ENCODE measurements at places on chromosomes 3 and 15.

DNA sequence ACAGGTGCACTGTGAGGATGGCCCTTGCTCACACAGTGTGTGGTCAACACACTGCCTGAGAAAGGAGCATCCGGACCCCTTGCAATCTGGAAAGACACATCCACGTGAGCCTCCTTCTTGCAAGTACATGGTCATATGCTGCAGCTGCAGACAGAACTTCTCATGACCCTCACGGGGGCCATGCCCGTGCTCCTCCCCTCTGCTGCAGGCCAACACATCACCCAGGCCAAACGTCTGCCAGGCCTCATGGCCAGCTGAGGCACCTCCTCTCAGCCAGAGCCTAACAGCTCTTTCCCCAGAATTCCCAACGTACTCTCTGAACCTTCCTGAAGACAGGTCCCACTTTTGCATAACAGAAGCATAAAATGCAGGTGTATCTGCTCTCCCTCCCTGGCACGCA, 25.3 kb downstream of the SLC41A3 start:
- no peak for DNase-seq

GRCh38 chr15:90609242-90610180, 79.8 kb downstream of the CRTC3 start:
- DNase-seq = no peak

DNA sequence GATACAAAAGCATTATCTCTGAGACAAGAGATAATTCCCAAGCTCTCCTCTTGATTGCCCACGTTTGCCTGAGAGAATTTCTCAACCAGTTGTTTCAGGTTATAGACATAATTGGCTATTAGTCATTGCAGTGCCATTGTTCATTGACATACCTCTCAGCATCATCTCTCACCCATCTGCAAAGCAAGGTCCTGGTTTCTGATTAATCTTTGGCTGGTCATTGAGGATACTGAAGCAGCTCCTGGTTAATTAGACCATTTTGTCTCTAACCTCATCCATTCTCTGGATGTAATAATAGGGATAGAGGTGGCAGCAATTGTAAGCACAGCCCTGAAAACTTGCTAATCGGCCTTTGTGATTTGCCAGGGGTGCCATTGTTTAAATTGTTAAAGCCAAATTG, 104.2 kb downstream of the CNTN6 start:
- DNase-seq = no peak

DNA sequence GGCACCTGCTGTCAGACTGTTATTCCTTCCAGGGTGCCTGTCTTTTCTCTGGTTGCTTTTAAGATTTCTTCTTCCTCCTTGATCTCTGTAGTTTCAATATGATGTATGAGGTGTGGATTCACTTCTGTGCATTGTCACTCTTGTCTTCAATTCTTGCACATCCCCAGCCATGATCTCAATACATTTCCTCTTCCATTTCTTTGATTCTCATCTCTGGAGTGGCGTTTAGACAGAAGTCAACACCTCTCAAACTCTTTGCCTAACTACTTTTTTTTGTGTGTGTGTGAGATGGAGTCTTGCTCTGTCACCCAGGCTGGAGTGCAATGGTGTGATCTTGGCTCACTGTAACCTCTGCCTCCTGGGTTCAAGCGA, 224.4 kb upstream of the LYSMD4 start:
- DNase-seq = no peak

DNA sequence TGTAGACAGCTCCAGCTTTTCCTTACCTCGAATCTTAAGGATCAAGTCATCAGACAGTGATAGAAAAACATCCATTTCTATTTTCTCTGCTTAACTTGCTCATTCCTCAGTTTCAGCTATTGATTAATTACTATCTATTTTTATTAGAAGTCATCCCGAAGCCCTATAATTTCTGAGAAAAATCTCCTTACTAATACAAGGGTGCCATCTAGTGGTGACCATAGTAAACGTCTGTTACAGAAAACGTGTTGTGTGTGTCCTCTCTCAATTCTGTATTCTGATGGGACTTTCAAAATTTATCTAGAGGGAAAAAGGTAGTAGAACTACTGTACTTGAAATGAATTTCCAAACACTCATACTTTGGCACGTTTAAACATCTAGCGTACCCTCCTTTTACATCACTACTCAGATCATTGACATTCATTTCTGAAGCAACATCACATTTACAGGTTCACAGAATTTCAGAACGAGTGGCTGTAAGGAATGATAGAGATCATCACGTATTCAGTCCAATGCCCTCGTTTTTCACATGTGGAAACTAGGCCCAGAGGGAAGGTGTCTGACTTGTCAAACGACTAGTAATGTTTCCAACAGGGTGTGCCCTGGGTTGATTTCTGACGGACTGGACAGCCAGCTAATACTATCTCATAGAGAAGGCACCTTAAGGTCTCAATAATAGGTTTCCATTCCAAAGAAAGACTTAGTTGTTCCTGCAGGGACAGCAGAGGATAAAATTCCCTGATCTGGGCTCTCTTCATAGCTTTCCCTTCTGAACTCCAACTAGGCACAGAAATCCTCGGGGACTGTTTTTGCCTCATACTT, 25.6 kb downstream of the HACD2 start:
- DNase-seq = peak; percentile 14

GRCh38 chr15:67812241-67812644, 13.1 kb upstream of the SKOR1 start:
- DNase-seq = no peak

DNA sequence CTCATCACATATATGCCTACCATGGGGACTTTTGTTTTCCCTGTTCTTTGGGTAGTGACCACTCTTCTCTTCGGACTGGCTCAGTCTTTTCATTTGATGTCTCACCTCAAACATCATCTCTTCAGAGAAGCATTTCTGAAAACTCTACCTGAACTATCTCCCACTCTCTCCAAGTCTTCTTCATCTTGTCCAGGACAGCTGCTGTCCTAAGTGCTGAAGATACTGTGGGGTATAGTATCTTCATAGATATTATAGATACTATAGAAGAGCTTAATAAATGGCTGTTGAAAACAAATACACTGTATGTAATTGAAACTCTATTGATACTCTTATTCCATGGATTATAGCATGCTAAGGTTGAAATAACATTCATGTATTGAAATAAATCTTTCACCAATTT, 672.3 kb downstream of the CADM2 start:
- DNase-seq = no peak

DNA sequence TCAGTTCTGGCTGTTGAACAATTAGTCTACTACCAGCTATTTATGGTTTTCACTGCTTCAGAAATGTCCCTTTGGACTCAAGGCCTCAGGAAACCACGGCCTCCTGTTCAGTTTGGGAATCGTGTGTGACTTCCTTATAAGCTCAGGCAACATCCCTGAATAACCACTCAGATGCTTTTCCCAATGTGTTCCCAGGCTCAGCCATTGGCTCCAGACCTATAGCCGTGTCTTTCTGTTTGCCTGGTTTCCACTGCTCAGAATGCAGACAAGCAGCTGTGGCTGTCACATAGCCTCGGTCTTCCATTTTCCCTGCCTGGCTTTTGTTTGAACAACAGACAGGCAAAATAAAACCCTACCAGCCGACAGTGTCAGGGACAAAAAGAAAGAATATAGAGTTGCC, 63.2 kb upstream of the ATP2B2 start:
- DNase-seq = no peak

DNA sequence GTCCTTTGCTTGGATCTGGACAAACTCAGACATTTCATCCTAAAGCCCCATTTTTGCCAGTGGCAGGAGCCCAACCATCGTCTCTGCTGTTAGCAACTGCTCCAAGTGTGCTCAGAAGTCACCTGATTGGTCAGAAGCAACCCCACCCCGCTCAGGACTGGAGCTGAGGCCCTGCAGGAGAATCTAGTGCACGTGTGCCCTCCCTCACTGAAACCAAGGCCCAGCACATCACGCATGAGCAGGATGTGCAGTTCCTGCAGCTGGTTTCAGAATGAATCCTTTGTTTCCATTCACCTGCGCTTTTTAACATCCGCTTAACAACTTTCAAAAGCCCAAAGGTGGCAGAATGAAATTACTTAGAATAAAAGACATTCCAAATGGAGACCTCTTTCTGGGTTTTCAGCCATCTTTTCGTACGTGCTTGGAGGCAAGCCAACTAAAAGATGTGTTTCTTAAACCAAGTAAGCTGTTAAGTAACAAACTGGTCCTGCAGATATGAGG, 81.2 kb downstream of the SRGAP3 start:
- DNase-seq = no peak

- no peak for DNase-seq
Observed at GRCh38 chr15:85760531-85761371, 34.0 kb downstream of the KLHL25 start.

- no peak for DNase-seq
Observed at GRCh38 chr3:142244056-142244455, 18.7 kb upstream of the GK5 start.

- DNase-seq = no peak
Observed at GRCh38 chr3:83649692-83650091, 1309.1 kb upstream of the CADM2 start.

GRCh38 chr3:67386451-67386850, 268.0 kb downstream of the SUCLG2 start:
- no peak for DNase-seq

DNA sequence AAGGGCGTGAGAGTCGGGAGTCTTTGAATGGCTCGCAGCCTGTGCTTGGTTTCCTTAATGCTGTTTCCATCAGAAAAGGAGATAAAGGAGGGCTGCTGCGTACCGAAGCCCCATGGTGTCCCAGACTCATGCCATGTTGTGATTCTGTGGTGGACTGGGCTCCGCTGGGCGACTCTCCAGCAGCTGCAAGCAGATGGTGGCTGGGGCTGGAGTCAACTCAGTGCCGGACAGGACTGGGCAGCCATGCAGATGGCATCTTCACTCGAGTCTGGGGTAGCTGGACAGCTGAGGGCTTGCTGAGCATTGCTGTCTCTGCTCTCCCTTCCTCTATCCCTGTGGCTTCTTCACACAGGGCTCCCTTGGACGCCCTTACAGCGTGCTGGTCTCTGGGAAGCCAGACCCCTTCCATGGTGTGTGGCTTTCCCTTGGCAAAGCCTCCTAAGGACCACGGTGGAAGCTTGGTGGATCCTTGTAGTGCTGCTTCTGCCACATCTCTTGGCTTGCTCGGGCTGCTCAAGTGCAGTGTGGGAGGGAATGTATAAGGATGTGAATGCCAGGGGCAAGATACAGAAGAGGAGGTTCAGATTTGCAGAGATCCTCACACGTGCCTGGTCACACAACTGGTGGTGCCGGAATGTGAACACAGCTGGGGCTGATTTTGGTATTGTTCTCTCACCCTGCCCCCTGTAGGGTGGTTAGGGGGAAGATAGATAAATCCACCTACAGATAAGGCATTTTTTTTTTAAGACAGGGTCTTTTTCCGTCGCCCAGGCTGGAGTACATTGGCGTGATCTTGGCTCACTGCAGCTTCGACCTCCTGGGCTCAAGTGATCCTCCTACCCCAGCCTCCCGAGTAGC, 9.0 kb downstream of the NIPA1 start:
- DNase-seq = no peak

GRCh38 chr15:45307230-45307924, 55.3 kb downstream of the SLC28A2 start:
- DNase-seq = no peak

- peak; percentile 51 for DNase-seq
Observed at GRCh38 chr3:58630076-58630709, 36.4 kb downstream of the FAM3D start.

DNA sequence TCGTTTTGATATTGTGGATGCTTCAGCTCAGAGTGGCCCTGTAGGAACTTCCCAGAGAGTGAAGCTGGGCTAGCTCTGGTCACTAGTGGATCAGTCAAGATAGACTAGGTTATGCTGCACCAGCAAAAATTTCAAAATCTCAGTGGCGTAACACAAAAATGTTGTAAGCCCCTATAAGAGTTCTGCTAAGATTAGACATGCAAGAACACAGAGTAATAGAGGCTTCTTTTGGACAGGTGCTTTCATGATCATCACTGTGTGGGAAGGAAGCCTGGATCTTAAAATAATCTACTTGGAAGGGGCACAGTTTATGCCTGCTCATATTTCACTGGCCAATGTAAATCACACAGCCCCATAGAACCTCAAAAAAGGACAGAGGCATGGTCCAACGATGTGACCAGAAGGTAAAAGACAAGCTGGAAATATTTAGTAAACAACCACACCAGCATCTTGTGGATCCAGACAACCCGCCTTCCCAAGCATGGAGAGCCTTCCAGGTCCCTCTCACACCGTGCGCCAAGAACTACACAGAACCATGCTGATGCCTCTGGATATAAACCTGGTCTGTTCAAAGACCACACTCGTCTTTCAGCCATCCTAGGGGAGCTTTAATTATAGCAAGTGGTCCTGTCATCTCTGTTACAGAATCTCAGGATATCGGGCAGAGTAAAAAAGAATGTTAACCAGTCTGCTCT, 554.3 kb downstream of the EPHB1 start:
- no peak for DNase-seq

DNA sequence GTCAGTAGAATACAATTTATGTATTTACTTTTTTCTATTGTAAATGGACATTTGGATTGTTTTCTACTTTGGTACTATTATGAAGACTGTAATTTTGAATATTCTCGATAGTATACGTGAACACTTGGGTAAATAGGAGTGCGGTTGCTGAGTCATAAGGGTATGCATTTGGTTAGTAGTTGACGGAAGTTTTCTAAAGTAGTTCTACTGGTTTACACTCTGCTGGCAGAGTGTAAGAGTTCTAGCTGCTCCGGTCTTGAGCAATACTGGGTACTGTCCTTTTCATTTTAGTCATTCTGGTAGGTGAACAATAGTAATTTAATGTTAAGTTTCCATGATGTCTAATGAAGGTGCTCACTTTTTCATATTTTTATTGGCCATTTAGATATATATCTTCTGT, 70.0 kb downstream of the MEF2A start:
- DNase-seq = no peak

- DNase-seq = peak; percentile 69
Observed at GRCh38 chr3:107421170-107421792, 44.0 kb downstream of the CCDC54 start.

DNA sequence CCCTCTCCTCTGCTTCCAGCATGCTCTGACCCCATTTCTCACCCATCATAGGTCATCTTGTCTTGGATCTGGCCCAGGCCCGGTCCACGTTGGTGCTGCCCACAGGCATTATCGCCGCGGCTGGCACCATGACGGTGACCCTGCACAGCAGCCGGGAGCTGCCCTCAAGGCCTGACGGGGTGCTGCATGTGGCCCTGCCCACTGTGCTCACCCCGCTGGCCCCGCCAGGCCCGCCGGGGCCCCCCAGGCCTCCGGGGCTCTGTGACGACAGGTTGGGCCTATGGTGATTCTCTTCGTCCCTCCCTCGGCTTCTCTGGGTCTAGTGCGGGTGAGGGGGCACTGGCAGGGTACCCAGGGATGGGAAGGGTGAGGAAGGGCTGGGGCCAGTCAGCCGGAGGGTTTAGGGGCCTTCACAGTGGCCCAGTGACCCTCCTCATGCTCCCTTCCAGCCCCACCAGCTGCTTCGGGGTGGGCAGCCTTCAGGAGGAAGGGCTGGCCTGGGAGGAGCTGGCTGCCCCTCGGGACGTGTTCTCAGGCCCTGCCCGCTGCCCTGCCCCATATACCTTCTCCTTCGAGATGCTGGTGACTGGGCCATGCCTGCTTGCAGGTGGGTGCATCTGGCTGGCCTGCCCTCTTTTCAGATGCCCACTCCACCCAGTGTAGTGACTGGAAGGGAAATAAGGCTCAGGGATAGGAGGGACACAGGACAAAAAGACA, 3.9 kb downstream of the VWA5B2 start:
- DNase-seq = no peak

Data from NCI-H446 (cell line).